Lung microvascular endothelial cell (primary cell): ENCODE measurements at places on chromosomes 5 and 9.

DNA sequence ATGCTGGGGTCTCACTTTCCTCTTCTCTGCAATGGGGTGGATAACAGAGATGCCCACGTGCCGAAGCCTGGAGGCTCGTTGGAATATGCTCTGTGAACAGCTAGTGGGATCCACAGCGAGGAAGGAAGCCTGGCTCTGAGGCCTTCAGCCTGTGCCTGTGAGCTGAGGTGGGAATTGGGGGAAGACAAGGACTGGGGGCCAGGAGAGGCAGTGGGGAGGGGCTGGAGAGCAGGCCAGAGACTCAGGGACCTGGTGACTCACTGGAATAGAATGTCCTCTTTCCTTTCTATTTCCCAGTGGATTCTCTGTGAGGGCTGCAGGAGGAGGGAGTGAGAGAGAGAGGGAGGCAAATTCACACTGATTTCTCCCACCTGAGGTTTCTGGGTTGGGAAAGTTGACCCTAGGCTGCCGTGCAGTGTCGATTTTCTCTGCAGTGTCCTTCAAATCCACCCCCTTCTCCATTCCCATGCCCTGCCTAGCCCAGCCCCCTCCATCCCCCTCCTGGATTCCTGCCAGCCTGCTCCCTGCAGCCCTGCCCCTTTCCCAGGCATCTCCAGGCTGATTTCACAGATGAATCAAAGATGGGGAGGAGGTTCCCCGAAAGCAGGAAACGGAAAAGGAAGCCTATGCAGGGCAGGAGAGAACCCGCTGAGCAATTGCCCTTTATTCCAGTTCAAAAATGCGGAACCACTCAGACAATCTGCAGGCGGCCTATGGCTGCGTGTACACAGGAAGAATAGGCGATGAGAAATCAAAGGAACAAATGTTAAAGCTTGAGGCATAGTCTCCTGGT is 1.4 kb upstream of the SPAAR start:
- peak; percentile 93 for DNase-seq

DNA sequence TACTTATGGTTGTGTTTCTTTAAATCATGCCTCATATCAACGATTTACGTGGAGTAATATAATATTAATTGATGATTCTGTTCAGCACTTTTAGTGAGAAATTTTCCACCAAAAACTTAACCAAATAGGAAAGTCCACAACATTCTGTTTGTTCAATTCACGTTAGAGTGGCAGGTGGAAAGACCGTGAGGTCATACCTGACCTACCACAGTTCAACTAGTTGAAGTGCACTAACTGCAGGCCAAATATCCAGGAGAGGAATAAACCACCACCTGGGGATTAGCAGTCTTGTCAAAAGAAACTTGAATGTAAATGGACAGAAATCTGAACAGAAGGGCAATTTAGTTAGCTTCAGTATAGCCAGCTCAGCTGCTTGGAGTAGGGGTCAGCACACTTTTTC is 577.7 kb downstream of the KIF4B start:
- DNase-seq = no peak

DNA sequence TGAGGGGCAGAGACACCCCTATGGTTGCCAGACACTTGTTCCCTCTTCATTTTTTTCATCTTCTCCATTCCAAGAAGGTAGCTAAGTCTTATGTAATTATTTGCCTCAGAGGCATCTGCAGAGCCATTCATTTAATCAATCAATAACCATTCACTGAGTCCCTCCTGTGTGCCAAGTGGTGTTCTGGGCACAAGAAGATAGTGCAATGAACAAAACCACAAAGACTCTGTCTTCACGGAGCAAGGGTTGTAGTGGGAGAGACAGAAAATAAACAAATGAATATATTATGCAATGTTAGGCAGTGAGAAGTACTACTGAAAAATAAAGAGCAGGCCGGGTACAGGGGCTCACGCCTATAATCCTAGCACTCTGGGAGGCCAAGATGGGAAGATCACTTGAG is 41.4 kb upstream of the CTNNA1 start:
- DNase-seq = no peak

DNA sequence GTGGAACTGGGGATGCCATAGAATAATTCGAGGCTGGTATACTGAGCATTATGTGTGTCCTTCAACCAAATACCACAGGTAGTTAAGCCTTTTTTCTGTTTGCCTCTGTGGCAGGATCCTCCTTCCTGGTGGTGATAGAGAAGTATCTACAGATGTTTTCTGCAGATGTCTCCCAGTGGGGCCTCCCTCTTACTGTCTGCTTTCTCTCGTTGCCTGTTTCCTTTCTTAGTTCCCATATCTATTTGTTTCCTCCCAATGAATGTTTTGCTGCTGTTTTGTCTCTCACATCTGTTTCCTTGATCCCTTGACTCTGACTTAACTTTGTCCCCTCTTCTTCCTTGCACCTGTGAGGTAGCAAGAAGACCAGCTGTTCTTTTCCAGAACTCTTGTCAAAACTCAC is 130.9 kb upstream of the NUDT12 start:
- no peak for DNase-seq

DNA sequence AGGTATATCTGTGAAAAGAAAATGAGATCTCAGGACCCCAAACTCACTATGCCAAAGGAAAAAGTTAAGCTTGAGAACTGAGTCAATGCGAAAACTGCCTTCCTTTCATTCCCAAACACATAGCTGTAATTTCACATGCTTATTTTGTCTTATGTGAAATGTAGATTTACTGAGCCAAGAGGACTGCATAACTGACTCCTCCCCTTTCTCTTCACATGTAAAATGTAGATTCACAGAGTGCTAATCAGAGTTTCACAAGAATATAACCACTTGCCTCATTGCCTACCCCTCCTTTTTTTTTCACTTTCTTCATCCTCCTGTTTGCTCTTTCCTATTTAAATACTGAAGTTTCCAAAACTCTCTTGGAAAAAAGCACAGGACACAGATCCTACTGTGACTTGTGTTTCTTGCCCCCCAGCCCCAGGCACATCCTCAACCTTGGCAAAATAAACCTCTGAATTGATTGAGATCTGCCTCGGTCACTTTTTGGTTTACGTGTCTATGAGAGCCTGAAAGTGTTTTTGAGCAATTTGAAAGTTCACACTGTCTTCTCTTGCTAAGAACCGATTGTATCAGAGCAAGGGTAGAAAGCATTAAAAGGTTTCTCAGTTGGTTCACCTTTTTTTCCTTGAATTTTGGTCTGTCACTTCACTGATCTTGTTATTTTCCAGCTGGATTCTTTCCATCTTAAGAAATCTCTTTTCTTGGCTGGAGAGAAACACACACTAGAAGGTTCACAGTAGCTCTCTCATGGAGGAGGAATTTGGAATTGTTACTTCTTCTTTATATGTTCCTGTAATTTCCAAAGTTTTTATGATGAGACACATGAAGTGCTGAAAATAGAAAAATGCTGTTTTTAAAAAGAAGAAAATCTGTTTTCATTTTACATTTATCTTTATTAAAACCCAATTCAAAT is 44.8 kb upstream of the SNAPC3 start:
- DNase-seq = no peak

- no peak for DNase-seq
Measured at GRCh38 chr5:138271281-138271680, 3.1 kb downstream of the GFRA3 start.

- no peak for DNase-seq
Measured at GRCh38 chr5:157918811-157919742, 60.1 kb upstream of the CLINT1 start.

DNA sequence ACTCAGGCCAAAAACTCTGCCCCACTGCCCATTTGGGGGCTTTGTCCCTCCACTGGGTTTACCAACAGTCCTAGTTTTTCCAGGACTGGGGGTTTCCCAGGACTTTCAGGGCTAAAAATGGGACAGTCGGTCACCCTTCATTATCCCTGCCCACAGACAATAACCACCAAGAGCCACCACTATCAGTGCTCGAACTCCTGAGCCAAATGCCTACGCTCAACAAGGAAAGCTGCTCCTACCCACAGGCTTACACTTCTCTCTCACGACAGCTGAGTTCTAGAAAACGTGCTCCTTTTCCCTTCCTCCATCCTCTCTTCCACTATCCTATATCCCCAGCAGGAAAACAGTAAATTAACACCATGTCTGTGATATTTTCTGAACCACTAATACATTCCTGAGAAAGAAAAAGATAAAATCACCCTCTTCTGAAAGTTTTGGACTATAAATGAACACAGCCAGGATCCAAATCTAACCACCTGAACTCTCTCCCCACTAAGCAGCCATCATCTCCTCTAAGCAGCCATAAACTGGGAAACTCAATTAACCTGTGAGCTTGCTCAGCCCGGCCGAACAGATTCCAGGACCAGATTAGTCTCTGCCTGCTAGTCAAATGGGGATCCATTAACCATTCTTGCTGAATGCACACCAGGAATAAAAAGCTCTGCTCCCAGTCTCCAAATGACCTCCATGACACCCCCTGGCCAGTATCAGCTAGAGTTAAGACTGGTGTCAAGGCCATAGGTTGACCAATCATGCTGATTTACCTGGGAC is 41.8 kb downstream of the KLHL3 start:
- DNase-seq = no peak

DNA sequence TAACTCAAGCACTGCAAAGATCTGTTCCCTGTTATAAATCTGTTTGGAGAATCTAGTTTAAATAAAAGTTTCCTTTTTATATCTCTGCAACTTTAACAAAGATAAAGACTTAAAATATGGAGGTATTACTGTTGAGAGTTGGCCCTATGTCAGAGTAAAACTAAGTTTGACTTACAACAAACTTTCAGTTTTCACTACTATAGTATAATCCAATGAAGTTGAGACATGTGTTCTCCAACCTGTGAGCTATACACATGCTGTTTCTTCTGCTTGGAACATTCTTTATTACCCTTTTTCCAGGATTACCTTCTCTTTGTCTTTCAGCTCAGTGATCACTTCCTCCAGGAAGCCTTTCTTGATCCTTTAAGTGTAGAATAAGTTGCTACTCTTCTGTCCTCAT is 1109.3 kb downstream of the MAT2B start:
- DNase-seq = no peak

DNA sequence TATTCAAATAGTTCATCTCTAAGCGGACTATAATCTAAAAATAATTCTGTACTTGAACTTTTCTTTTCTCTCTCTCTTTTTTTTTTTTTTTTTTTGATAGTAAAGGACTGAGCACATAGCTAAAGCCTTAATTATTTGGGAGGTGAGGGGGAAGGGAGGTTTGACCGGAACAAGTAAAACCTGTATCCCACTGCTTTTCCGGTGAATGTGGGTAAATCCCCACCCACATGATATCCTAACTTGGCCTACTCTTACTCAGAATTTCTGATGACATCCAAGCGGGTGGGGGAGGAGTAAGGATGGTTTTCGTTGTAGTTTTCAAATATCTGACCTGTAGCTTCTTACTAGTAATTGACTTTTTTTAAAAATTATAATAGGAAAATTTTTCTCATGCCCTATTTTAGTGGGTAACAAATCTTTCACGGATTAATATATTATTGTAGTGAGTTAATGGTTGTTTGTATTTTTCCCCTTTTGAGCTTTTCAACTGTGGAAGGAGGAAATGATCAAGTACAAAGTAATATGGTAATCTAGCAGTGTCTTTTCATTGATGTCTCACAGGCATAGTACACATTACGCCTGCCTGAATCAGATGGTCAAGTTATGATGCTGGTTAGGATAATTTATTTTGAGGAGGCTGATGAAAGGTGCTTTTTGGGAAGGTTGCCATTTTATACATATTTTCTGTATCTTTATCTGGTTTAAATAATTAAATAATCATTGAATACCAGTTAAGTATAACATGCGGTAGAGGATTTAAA is 2.2 kb upstream of the ELL2 start:
- DNase-seq = no peak

- no peak for DNase-seq
Measured at GRCh38 chr9:124514125-124514524, 6.9 kb upstream of the NR5A1 start.

GRCh38 chr9:75628952-75629351 is 261.5 kb upstream of the PCSK5 start:
- no peak for DNase-seq

GRCh38 chr9:98365227-98365669 is 109.8 kb upstream of the TBC1D2 start:
- DNase-seq = peak; percentile 95

DNA sequence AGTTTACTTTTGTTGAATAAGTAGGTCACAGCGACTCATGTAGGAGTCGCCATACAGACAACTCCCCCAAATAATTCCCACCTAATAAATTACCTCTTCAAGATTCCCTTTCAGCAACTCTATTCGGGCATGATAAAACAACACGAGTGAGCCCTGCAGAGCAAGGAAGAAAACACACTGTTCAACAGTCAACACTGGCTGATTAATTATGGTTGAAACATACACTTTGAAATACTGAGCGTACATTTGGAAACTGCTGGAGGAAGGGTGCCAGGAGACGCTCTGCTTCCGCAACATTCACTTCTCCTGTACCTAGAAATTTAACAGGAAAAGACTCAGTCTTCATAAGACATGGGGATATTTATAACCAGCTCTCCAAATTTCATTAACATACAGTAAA is 117.5 kb downstream of the TTC39B start:
- no peak for DNase-seq

DNA sequence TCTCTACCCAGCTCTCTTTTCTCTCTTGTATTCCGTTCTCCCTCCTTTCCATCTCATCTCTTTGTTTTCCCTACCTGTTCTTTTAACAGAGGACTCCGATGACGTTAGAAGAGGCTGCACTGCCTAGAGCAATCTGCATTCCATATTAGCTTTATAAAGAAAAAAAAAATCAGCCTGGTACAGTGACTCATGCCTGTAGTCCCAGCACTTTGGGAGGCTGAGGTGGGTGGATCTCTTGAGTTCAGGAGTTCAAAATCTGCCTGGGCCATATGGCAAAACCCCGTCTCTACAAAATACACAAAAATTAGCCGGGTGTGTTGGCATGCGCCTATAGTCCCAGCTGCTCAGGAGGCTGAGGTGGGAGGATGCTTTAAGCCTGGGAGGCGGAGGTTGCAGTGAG is 49.0 kb downstream of the DAPK1 start:
- DNase-seq = peak; percentile 14

GRCh38 chr5:156914371-156914737 is 48.7 kb downstream of the TIMD4 start:
- DNase-seq = no peak

DNA sequence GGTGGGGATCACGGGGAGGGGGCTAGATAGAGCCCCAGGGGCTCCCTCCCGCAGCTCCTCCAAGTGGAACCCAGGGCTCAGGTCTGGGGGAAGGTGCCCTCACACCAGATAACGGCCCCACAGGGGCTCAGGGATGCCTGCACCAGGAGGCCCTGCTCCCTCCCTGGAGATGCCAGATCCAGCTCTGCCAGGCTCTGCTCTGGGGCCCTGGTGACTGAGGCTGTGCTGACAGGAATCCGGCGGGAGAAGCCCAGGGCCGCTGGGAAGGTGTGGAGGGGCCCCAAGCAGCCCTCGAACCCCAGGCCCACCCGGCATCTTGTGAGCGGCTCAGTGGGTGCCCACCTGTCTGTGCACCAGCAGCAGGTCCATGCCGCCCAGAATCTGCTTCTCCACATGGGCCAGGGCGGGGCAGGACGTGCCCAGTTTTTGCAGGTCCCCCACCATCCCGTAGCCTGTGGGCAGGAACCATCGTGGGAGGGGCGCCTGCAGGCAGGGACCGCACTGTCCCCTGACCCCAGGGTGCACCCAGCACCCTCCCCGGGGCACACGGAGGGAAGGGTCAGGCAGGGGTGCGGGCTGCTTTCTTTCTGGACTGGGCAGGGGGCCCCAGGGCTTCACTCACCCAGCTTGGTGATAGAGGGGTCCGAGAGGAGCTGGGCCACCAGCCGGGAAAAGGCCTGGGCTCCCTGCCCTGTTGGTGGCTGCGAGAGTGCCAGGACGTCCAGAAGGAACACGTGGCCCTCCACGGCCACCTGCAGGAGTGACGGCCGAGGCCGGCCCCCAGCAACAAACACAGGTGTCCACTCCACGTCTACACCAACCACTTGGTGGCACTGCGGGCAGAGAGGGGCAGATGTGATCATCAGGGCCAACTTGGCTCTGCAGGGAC is 48.9 kb upstream of the NRARP start:
- DNase-seq = no peak

GRCh38 chr9:101566904-101567724 is 27.7 kb downstream of the PPP3R2 start:
- DNase-seq = peak; percentile 42
